Immature natural killer cell (primary cell): ENCODE measurements at places on chromosomes 5 and 9.

DNA sequence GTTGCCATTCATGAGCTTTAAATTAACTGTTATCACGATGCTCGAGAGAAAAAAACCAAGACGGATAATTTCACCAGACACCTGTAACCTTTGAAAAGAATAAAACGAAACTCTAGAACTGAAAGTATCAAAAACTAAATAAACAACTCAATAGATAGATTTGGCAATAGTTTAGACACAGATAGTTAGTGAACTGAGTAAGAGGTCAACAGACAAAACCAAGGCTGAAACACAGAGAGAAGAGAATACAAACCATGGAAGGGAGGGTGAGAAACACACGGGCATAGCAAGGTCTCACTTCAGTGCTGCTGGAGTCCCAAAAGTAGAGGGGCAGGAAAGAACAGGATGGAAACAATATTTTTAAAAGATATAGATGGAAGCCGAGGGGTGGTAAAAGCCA is 3.3 kb upstream of the OR2V1 start:
- DNase-seq, result no peak

DNA sequence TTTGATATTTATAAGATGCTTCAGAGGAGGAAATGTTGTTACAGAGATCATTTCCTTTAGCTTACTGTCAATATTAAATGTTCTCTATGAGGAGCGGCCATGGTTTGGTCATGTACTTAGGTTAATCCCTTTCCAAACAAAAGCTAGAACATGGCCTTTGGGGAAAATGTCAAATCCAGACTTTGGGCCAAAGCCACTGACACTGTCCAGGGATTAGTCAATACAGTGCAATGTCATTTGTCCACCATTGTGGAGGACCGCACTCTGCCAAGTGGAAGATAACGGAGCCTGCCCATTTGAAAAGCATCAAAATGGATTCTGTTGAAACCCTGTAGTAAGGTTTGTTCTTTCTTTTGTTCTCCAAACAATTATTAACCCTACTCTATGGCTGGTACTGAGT is 50.1 kb downstream of the FRMPD1 start:
- DNase-seq, result no peak

DNA sequence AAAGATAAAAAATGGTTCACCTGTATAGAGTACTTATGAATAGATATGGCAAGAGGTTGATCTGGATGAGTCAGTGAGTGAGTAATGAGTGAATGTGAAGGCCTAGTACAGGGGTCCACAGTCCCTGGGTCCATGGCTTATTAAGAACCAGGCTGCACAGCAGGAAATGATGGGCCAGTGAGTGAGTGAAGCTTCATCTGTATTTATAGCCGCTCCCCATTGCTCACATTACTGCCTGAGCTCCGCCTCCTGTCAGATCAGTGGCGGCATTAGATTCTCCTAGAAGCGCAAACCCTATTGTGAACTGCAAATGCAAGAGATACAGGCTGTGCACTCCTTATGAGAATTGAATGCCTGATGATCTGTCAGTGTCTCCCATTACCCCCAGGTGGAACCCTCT is 307.7 kb upstream of the ZNF608 start:
- no peak for DNase-seq

DNA sequence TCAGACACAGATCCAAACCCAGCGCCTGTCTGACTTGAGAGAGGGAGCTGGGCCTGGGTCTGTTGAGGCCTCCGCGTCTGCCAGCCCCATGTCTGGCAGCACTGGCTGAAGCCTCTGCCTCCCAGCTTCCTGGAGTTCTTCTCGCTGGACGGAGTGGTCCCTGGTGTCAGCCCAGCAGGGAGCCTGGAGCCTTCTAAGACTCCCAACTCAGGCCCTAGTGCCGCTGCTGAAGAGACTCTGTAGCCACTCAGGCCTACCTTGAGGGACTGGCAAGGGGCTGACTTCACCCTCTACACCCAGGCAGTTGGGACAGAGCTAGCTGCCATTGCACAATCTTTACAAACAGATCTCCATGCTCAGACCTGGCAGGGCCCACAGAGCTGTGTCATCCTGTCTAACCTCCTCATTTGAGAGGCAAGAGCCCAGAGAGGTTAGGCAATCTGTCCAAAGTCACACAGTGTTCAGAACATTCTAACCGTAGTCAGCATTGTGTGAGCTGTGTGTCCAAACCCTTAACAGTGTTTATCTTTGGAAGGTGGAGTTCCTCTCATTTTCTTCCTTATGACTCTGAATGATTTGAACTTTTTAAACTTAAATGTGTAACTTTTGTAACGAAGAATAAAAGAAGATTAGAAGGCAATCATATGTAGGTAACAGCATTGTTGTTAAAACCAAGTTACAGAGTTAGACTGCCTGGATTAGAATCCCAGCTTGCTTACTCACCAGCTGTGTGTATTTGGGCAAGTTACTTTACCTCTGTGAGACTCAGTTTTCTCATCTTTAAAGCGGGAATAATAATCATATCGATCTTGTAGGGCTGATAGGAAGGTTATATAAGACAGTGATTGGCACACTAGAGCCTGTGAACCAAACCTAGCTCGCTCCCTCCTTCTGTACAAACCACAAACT is 4.6 kb upstream of the DUSP1 start:
- no peak for DNase-seq

GRCh38 chr5:180689775-180690174 is 40.4 kb upstream of the FLT4 start:
- DNase-seq, result no peak

DNA sequence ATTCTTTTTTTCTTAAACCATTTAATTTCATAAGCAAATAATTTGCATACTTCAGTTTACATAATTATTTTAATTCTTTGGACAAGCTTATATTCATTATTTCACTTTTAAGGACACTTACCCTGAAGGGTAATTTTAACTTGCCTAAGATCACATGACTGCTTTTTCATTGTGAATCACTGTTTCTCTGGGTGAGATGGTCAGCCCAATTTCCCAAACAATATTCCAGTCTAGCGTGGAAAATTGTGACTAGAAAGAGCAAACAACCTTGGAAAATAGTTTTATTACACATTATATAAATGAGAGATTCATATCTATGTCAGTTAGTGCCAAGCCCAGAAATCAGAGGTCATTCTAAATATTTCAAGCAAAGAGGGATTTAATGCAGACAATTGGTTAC is 21.4 kb upstream of the JAKMIP2 start:
- DNase-seq, result no peak

DNA sequence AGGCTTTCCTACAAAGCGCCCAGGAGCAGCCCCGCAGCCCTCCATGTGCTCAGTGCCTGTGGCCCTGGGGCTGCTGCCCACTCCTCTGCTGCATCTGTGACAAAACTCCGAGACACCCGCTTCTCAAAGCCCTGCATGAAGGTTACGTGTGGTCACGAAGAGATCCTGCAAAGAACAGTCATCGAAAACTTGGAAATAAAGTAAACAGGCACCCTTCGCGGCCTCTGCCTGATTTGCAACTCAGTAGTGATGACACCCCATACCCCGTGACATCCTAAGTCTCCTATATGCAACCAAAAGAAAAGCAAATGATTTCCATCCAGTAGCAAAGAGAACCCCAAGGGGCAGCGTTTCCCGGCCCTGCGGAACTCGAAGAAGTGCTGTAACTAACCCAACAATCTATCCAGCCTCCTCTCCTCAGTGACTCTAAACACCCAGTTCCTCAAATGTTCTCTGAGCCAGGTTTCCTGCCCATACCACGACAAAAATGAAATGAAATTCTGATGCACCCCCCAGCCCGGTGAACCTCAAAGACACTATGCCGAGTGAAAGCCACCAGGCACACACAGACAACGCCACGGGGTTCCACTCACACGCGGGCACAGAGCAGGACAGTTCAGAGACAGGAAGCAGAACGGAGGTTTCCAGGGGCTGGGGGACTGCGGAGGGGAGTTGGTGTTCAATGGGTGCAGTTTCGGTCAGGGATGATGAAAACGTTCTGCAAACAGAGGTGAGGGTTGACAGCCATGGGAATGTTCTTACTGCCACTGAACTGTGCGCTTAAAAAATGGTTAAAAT is 19.0 kb downstream of the NACC2 start:
- no peak for DNase-seq

DNA sequence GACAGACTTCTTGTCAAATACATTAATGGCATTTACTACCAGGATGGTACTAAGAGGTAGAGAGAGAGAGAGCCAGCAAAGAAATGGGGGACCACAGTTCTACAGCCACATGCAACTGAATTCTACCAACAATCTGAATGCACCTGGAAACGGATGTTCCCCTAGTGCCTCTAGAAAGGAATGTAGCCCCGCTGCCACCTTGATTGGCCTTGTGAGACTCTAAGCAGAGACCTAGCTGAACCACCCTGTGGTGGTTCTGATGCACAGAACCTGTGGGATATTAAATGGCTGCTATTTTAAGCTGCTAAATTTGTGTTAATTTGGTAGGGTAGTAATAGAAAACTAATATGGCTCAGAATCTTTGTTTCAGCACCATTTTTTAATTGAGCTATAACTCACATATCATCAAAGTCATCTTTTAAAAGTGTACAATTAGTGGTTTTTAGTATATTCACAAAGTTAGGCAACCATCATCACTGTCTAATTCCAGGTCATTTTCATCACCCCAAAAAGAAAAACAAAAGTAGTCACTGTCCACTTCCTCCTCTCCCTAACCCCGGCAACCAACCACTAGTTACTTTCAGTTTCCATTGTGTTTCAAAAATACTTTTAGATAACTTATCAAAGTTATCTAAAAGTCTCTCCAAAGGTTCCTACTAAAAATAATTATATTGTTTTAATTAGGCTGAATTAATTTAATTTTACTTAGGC is 51.7 kb downstream of the CPLANE1 start:
- DNase-seq, result peak; percentile 53

DNA sequence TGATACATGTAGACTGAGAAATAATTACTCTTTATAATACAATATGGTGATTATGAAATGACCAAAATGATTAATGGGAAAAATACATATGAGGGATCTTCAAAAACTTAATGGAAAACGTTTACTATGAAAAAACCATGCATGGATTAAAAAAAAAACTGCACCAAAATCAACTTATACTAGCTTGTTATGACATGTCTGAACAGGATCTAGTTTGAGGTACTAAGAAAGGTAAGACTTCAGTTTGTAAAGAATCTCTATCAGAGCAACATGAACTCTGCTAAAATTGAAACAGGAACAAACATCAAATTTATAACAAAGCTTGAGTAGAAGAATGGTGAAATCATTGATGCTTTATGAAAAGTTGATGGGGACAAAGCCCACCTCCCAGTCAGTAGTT is 178.0 kb downstream of the SLIT3 start:
- no peak for DNase-seq

GRCh38 chr5:112983363-112983762 is 6.8 kb downstream of the DCP2 start:
- no peak for DNase-seq

DNA sequence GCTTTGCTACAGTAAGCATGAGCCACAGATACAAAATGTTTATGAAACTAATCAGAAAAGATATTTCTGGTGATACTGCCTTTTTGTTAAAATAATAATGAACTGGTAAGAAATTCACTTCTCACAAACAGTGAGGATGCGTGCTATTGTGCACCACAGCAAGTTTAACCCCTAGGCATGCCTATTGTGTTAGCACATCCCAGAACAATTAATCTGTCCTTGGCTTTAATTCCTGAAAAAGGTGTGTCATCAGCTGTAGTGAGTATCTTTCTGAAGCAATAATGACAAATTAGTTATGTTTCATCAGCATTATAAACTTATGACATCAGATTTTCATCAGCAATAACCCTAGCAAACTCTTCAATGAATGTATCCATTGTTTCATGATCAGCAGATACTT is 1307.2 kb downstream of the EFNA5 start:
- no peak for DNase-seq

DNA sequence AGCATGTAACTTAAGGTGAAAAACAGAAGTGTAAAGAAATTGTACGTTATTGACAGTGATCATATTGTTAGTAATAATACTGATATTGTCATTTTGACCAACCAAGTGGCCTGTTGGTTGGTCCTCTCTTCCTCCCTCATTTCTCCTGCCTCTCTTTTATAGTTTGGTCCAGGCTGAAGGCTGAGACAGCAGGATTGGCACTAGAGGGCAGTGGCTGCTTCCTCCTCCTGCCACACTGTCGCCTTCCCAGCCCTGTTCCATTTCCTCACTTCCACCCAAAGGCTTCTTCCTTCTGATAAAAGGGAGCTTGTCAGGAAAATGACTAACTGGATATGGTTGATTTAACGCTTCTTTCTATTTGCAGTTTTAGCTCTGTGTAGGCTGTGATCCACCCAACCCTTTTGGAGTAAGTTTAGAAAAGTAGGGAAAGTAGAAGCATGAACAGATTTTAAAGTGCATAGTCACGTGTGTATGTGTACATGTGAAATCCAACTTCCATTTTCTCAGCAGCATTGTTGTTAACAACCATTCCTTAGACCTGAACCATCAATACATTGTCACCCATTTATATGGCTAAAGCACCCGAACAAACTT is 35.6 kb downstream of the PTCD2 start:
- DNase-seq, result no peak

- DNase-seq, result no peak
Measured at GRCh38 chr5:178288401-178289368, 56.1 kb upstream of the PHYKPL start.

GRCh38 chr5:125409861-125410536 is 663.6 kb upstream of the ZNF608 start:
- no peak for DNase-seq

- DNase-seq, result no peak
Measured at GRCh38 chr5:111415053-111415452, 97.3 kb downstream of the STARD4 start.

- DNase-seq, result no peak
Measured at GRCh38 chr5:176381979-176382378, 6.4 kb downstream of the NOP16 start.

- no peak for DNase-seq
Measured at GRCh38 chr9:41229408-41230401, 40.6 kb upstream of the ZNG1F start.

- no peak for DNase-seq
Measured at GRCh38 chr9:106880863-106881262, 17.9 kb downstream of the ZNF462 start.

DNA sequence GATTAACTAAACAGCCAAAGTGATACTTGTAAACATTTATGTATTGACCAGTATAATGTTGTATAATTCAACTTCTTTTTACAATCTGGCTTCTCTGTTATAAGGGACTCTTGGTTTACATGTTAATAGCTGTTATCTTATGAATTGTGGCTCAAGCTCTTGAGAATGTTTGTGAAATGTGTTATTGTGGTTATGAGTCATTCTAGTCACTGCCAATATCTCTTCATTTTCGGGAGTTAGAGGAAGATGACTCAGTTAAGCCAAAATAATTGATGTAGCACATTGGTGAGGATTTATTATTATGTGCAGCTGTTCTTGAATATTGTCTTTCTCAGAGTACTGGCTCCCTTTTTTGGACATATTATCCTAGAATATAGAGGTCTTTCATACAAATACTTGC is 655.2 kb upstream of the RIOK2 start:
- DNase-seq, result no peak

GRCh38 chr5:148897842-148898241 is 71.4 kb downstream of the ADRB2 start:
- DNase-seq, result no peak

GRCh38 chr9:90044710-90045151 is 439.9 kb downstream of the GADD45G start:
- no peak for DNase-seq

DNA sequence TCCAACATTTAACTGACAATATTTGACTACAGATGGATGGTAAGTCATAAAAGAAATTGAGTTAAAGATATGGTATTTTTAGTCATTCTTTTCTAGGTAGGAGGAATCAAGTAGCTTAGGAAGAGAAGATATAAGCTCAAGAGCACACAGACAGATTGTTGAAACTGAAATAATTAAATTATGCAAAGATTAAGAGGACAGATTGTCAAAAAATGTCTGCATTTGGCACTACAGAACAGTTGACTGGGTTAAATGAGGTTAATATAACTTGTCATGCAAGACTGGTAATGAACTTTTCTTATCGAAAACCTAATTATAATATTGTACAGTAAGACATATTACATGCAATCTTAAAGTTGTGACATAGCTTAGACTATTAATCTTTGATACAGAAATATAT is 36.3 kb upstream of the TRPM3 start:
- no peak for DNase-seq
